ENCODE measurements at places on chromosomes 5 and 9. TPM values are rescaled to one million over a fixed set of nuclear protein-coding genes. Genes with fewer than 3 reads are reported as not detected.

Gene RNF183
- not detected for total RNA-seq

Gene CDC25C
- total RNA-seq: 0.34 TPM

Gene GPR151
- total RNA-seq: not detected

Gene PRSS3
- 3.1 TPM for total RNA-seq

Gene GMCL2
- total RNA-seq: not detected

Gene TEX48
- not detected for total RNA-seq

Gene GPR150
- 0.21 TPM for total RNA-seq

Gene CCL21
- total RNA-seq: not detected

Gene CA9
- 0.68 TPM for total RNA-seq

All from nasal cavity respiratory epithelium epithelial cell of viscerocranial mucosa (primary cell).